ENCODE measurements at places on chromosomes 3 and 15.
A peak's percentile ranks its signal among the peaks of the same experiment; 100 is the strongest.

DNA sequence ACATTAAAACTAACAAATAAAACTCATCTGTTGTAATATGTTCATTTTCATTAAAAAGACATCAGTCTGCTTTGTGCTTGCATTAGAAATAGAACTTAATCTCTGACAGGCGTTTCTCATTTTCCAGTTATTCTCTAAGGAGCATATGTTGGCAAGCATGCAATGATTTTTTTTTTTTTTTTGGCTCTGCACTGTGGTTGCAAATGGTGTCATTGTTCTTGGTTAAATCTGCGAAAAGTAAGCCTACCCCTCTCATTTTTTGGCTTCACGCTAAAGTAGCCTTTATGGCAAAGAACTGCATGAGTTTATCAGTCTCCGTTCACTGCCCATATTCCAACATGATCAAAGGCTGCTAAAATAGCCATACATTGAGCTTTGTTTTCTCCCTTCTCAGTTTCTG lies 403.2 kb downstream of the MECOM start:
- DNase-seq = no peak

DNA sequence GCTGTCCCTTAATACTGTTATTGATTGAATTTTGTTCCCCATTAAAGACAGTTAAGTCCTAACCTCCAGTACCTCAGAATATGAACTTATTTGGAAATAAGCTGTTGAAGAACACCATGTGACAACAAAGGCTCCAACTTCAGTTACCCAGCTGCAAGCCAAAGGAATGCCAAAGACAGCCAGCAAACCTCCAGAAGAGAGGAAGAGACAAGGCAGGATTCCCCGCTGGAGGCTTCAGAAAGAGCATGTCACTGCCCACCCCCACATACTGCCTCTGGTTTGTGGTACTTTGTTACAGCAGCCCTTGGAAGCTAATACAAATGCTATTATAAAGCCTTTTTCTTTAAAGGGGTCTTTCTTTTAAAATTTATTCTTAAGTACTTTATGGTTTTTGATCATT lies 18.4 kb upstream of the NEK10 start:
- no peak for DNase-seq

DNA sequence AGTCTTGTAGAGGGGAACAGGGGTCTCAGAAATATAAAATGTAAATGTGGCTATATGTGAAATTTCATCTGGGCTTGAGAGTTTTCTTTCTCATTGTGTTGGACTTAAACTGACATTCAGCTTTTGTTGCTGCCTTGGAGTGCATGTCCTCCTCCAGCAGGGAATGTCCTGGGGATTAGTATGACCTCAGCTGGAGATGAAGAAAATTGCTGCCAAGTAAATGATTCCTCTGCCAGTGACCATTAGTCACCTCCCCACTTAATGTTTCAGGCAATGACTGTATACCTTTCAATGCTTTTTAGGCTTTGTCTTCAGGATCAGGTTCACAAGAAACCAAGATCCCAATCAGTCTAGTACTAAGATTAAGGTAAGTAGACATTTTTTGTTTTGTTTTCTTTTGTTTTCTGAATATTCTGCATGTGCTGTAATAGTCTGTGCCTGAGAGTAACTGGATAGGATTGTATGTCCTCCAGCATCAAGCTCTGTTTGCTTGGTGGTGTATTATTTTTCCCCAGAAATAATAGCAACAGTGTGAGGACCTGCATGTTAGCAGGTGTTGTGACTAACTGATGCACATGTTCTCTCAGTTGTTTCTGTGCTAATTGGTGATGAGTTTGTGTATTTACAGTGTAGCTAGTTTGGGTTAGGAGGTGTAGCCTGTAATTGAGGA lies 18.1 kb upstream of the SLC22A13 start:
- DNase-seq = no peak

GRCh38 chr3:141942006-141942405 lies 65.6 kb downstream of the ATP1B3 start:
- no peak for DNase-seq

GRCh38 chr15:75454471-75455378 lies 3.2 kb upstream of the SIN3A start:
- DNase-seq = peak; percentile 85

- no peak for DNase-seq
Observed at GRCh38 chr3:194421-194820, 2.1 kb upstream of the CHL1 start.

GRCh38 chr15:45391746-45392583 lies 13.6 kb upstream of the GATM start:
- DNase-seq = no peak

GRCh38 chr3:129001101-129001805 lies at the start of gene EFCC1:
TSS of gene EFCC1 (plus strand) at chr3:129001304. CDS start at chr3:129001629, 325 bp downstream.
- no peak for DNase-seq

GRCh38 chr3:94114666-94115065 lies 51.8 kb downstream of the NSUN3 start:
- no peak for DNase-seq

DNA sequence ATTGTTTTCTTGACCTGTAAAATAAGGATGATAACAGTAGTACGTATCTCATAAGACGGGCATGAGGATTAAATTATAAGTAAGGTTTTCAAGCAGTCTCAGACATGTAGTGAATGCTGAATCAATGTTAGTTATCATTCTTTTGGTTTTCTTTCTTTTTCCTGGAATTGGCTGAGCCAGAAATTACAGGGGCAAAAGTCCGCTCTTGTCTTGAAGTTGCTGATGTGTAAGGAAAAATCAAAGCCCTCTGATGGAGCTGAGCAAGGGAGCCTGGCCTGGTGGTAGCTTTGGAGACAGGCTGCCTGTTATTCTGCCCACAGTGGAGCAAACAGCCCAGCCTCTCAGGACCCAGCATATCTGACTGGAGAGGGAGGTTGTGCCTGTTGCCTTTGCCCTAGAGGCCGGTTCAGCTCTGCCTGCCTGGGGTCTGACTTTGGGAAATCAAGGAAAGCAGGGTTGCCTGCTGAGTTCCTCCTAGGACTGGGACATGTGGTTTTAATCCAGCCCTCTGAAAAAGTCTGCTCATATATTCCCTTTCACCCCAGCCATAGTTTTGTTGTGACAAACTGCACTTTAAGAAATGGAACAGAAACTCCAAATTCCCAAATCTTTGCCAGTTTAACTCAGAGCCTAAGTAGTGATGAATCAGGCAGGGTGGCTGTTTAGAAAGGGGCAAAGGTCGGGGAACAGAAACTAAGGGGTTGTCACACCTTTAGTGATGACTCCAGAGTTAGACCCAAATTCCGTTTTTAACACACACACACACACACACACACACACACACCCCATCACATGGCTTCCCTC lies 40.1 kb downstream of the GASK1A start:
- no peak for DNase-seq

DNA sequence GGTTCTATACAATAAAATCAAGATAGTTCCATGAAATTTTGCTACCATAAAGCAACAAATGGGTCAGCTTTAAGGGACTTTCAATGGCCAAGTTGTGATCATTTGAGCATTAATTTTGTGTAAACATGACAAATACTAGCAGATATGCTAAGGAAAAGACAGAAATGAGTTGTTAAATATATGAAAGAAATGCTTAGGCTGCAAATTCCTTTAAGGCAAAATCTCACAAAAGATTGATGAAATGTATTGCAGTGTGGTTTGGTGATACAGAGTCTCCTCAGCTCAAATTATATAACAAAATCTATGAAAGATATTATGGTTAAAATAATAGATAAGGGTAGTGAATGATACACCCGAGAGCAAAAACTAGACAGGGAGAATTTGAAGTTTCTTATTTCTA lies 377.2 kb downstream of the RAP2B start:
- no peak for DNase-seq

- no peak for DNase-seq
Observed at GRCh38 chr3:55654123-55654760, 167.1 kb upstream of the WNT5A start.

GRCh38 chr3:47384425-47384824 lies 3.6 kb downstream of the PTPN23 start:
- no peak for DNase-seq

GRCh38 chr3:98657457-98657856 lies 64.0 kb upstream of the CPOX start:
- DNase-seq = peak; percentile 30

DNA sequence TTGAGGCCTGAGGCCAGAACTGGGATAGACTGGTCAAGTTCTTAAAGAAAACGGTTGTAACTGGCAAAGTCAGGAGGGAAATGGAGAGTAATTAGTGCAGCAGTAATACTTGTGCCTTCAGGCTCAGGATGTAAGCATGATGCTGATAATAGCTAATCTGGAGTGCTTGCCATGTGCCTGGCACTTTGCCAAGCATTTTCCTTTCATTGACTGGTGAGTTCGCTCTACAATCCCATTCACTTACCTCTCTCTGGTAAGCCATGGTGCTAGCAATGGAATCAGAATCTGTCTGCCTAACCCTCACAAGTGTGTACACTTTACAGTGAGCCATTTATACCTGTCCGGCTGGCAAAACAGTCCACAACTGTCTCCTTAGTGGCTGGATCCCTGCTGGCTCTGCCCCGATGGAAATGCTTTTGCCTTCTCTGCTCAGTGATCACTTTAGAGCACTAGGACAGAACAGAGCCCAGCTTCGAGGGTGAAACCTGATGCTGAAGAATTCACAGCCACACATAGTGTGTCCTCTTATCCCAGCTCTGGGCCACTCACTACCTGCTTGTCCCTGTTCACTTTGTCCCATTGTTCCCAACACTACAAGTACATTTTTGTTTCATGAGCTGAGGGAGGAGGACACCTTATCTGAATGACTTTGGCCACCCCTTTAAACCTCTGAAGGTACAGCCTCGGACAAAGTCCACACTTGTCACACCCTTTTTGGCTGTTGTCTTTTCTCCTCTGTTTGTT lies 10.3 kb downstream of the CHP1 start:
- no peak for DNase-seq

GRCh38 chr15:51909584-51909983 lies 62.0 kb downstream of the LEO1 start:
- no peak for DNase-seq

- no peak for DNase-seq
Observed at GRCh38 chr3:143935678-143936077, 35.9 kb upstream of the DIPK2A start.

DNA sequence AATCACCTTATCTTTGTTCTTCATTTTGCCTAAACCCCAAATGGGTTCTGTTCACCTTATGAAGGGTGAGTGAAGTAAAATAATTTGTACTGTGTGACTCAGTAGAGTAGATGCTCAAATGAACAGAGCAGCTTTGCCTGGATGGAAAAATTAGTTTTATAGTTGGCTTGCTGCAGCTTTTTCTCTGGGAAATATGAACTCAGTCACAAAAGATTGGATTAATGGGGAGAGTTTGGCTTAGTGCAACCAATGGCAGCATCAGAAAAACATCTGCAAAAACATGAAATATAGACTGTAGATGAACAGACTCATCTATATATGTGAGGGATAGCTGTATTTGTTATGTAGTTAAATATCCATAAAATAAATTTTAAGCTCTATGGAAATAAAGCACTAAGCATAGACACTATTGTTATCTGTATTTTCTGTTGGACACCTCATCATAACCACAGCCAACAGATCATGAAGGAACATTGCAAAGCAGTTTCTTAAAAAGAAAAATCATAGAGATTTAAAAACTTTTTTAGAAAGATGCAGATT lies 181.3 kb downstream of the ECT2 start:
- DNase-seq = no peak

DNA sequence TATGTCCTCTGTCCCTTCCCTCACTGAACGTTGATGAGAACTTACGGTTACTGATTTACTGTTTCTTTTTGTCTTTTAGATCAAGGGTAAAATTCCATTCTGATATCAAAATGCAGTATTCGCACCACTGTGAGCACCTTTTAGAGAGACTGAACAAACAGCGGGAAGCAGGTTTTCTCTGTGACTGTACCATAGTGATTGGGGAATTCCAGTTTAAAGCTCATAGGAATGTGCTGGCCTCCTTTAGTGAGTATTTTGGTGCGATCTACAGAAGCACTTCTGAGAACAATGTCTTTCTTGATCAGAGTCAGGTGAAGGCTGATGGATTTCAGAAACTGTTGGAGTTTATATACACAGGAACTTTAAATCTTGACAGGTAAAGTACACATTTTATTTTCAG lies 990 bp downstream of the MYNN start:
- DNase-seq = no peak

GRCh38 chr3:156688632-156689452 lies 14.5 kb downstream of the TIPARP start:
- no peak for DNase-seq

- DNase-seq = no peak
Observed at GRCh38 chr3:43455233-43455632, 166.6 kb downstream of the ANO10 start.

DNA sequence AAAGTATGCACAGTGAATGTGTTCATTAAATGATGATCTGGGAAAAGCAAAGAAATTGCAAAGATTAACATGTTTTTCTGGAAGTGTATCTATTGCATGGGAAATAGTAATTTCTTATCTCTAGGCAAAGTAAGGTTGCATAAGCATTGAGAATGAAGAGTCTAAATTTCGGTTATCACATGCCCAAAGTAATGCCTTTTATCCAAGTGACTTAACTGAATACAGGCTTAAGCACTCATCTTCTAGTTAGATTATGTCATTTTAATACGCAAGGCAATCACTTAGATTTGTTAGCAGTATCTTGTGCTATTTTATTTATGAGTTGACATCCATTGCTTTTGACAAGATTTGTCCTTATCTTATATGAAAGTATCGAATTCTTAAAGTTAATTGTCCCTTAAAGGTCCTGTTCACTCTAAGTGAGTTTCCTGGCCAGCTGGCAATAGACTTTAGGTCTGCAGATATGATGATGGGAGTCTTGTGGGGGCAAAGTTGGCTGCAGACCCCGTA lies 100.5 kb downstream of the NAALADL2 start:
- DNase-seq = no peak

DNA sequence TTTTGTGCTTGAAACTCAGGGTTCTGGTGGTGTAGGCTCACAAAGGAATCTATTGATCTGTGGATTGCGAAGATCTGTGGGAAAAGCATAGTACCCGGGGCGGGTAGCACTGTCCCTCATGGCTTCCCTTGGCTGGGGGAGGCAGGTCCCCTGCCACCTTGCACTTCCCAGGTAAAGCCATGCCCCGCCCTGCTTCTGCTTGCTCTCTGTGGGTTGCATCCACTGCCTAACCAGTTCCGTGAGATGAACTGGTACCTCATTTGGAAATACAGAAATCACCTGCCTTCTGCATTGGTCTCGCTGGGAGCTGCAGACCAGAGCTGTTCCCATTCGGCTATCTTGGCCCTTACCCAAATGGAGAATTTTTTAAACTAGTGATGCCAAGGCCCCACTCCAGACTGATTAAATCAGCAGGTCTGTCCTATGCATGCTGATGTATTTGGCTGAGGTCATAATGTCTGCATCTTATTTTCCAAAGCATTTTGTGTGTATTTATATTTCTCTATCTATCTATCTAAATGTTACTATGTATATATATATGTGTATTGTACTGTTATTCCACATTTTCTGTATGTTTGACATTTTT lies 65.5 kb upstream of the SLC7A14 start:
- DNase-seq = no peak

- no peak for DNase-seq
Observed at GRCh38 chr3:126746395-126747177, 42.5 kb downstream of the CHCHD6 start.

GRCh38 chr3:171497468-171497867 lies 37.3 kb upstream of the TNIK start:
- DNase-seq = no peak

Measured in activated naive CD8-positive, alpha-beta T cell treated with anti-CD3 and anti-CD28 coated beads, Interleukin-2, amount 50 U/mL, for 24 hours (primary cell).